ENCODE measurements at places on chromosomes 4 and X.

- no peak for DNase-seq
These were observed 26.1 kb downstream of the OTOP1 start for GRCh38 chr4:4200624-4201023.

GRCh38 chrX:15033917-15034316 is 160.7 kb downstream of the MOSPD2 start:
- DNase-seq = no peak

GRCh38 chr4:56220261-56220660 is 167.0 kb downstream of the AASDH start:
- no peak for DNase-seq

GRCh38 chrX:8971116-8971515 is 62.8 kb downstream of the FAM9B start:
- DNase-seq = no peak

DNA sequence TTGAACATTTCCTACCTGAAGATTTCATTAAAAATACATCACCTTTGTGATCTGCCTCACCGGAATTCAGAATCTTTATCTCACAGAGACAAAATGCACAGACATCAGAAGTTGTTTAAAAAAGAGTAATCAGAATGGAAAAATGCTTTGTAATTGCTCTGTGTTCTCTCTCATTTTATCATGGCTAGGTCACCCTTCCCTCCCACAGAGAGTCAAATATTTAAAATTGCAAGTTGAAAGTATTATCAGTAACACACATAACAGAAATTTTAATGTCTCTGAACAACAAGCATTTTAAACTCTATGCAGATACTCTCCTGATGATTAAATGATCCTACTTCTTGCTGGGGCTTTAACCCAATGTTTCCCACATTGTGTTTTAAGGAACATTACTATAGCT is 362.0 kb downstream of the CBLL2 start:
- DNase-seq = no peak

GRCh38 chr4:11223311-11223710 is 205.4 kb downstream of the HS3ST1 start:
- no peak for DNase-seq

GRCh38 chr4:189912170-189912569 is 28.5 kb upstream of the FRG1 start:
- no peak for DNase-seq

- DNase-seq = no peak
These were observed 60.8 kb downstream of the USP9X start for GRCh38 chrX:41145920-41146608.

DNA sequence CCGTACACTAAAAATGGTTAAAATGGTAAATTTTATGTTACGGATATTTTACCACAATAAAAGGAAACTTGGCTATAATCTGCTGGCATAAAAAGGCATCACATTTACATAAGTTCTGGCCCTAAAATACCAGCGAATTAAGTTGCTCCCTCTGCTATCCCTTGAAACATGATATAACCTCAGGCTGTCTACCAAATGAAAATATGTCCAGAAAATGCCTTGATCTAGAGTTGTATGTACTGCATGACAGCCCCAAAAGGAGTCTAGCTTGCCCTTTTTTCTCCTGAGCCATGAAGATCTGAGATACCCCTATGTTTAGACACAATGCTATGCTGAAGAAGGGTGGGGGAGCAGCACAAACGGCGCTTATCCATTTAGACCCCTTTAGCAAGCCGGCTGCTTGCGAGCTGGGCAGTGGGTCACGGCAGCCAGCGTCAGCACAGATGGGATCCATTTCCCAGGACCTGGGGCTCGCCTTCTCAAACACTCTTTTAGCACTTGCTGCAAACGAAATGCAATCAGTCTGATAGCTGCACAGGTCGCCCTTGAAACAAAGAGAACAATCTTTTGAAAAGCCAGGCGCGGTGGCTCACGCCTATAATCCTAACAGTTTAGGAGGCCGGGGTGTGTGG is 77.0 kb downstream of the AFAP1 start:
- no peak for DNase-seq

DNA sequence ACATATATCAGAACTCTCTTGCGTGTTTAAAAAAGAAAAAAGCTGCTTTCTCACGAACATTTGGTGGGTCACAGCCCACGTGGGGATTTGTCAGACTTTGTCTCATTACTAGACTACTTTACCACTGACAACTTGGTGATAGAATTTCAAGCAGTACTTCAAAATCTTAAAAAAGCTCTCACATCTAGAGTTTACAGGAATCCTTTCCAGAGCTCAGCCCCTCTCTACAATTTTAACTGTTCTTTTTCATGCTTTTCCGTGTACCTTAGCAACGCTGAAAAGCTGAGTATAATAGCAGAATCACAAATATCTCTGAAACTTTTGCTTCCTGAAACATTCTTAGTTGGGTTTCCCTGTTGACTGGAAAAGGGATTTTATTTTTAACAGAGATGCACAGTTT is 50.2 kb downstream of the SMAD1 start:
- DNase-seq = no peak

- DNase-seq = no peak
These were observed 14.0 kb downstream of the STOX2 start for GRCh38 chr4:183919141-183919540.

- DNase-seq = no peak
These were observed 151.1 kb downstream of the SLC7A11 start for GRCh38 chr4:138090918-138091676.

GRCh38 chr4:180665481-180665880 is 1577.7 kb upstream of the TENM3 start:
- DNase-seq = no peak

DNA sequence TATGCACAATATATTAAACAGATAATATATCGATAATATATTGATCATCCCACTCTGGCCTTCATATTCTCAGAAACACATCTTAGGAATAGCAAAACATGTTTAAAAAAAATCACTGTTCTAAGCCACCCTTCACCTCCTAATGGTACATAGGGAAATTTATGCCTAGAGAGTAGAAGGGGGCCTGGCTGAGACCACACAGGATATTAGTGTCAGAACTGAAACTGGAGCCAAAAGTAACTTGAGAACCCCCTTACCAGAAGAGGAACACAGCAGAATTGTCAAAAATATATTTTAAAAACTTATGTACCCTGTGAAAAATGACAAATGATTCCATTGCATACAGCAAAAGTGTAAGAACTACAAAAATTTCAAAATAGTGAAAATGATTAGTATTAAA is 173.1 kb downstream of the VSIG4 start:
- no peak for DNase-seq

DNA sequence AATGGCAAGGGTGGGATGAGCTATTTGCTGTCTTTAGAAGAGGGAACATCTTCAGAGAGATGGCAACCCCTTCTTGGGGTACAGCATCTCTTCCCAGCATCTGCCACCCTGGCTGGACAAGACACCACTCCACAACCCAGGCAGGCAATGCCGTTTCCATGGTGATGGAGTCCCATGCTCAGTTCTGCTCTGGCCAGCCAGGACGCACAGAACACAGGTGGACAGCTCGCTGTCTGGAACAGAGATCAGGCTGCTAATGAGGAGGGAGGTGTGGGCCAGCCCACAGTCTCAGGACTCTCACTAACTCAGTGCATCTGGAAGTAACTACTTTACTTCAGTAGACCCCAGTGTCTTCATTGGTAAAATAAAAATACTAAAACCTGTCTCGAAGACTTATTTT is 321.0 kb upstream of the CPEB2 start:
- DNase-seq = no peak

DNA sequence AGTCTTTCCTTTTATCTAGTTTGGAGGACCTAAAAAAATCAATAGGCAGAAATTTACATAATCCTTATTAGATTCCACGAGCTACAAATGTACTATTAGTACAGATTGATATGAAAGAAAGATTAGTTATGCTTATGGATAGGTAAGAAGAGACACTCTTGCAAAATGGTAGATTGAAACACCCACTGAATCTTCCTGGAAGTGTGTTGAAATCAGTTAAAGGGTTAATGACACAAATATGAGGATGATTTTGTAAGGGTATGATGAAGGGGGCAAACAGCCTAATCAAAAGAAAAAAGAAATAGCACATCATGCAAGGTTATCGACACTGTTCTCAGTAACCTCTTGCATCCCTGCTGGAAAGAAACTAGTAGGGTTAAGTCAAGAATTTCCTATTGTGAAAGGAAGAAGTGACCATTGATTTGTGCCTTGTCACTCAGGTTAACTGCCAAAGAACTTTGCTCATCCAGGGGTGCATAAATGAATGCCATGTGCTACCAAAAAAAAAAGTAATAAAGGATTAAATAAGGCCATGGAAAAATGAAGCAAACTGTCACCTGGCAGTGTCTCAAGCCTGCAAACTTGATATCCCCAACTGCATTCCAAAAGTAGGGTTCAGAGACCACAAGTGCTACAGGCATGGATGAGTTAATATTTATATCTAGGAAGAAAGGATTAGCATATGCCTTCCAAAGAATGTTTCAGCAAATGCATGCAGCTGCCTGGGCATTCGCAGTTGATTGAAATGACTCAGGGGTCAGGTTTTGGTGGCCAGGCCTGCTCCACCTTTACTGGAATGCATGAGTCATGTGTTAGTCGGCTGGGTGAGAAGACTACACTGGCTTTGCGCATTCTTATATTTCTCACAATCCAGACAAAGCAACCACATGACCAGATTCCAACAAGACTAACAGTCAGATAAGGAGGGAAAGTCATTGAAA is 78.3 kb upstream of the ATXN3L start:
- DNase-seq = no peak

DNA sequence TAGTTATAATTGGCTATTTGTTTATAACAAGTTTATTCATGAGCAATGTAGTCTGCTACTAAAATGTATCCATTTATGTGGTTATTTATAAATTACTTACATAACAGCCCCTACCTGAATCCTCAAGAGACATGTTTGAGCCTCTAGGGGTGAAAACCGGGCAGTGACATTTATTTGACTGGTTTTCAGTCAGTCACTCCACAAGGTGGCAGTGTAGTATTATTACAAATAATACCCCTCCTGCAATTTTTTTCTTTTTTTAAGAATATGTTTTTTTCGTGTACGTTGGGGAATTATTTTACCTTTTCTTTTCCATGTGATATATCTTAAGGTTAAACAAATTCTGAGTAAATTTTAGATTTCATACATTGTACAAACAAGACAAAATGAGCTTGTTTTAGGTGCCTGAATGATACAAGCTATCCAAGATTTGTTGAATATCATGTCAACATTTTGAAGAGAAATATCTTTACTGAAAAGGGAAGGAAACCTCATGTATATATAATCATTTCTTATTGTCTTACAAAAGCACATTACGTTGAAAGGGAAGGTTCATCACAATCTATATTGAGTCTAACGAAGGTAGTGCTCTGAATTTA is 598.7 kb upstream of the TECRL start:
- DNase-seq = no peak

DNA sequence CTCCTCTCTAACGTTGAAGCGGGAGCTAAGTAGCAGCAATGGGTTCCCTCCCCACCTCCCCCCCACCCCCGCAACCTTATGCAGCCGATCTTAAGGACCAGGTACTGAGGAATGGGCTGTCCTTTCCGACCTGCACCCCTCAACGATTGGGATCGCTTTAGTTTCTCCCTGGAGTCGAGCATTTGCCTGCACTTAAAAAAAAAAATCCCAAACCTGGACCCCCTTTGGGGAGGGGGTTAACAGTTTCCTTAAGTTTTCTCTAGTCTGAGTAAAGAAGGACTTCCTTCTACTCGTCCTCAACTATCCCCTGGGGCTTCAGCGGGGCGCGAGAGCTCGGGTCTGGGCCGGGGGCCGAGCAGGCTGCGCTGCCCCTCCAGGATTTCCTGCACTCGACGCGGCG is 25.7 kb upstream of the BCORL1 start:
- no peak for DNase-seq

DNA sequence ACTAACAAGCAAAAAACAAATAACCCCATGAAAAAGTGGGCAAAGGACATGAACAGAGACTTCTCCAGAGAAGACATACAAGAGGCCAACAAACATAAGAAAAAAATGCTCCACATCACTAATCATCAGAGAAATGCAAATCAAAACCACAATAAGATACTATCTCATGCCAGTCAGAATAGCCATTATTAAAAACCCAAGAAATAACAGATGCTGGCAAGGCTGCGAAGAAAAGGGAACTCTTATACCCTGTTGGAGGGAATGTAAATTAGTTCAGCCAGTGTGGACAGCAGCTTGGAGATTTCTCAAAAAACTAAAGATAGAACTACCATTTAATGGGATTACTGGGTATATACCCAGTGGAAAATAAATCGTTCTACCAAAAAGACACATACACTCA is 79.6 kb downstream of the MAPK10 start:
- no peak for DNase-seq

DNA sequence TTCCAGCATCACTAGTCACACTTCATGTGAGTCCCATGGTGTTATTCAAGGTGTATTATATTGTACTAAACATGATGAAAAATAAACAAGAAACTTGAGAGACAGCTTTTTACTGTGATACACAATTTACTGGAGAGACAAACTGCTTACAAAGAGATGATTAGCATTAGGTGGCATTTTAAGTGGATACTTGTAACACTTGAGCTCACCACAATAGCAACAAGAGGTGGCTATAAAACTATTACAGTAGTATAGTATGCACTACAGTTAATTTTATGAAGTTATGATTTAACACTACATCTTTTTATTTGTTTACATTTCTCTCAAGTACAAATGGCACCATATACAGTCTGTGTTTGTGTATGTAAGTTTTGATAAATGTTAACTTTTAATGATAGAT is 246.6 kb downstream of the PARM1 start:
- no peak for DNase-seq

- no peak for DNase-seq
These were observed 214.5 kb downstream of the KCNIP4 start for GRCh38 chr4:21733894-21734630.

DNA sequence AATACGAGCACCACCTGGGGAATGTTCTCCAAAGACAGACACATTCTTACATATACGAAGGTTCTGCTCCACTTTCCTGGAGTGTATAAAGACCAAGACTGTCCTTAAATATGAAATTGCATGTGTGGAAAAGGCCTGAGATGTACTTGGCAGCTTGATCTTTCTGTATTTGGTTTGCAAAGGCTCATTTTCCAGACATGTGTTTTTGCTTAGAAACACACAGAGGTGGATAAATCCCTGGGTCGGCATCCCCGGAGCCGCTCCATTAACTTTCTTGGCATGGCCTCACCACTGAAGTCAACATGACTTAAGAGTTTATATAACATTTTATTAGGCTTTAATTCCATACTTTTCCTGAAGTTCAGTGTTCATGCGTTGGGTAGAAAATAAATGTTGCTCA is 239.4 kb downstream of the LDB2 start:
- DNase-seq = no peak

GRCh38 chr4:82791179-82791578 is 7.4 kb downstream of the SCD5 start:
- DNase-seq = no peak

DNA sequence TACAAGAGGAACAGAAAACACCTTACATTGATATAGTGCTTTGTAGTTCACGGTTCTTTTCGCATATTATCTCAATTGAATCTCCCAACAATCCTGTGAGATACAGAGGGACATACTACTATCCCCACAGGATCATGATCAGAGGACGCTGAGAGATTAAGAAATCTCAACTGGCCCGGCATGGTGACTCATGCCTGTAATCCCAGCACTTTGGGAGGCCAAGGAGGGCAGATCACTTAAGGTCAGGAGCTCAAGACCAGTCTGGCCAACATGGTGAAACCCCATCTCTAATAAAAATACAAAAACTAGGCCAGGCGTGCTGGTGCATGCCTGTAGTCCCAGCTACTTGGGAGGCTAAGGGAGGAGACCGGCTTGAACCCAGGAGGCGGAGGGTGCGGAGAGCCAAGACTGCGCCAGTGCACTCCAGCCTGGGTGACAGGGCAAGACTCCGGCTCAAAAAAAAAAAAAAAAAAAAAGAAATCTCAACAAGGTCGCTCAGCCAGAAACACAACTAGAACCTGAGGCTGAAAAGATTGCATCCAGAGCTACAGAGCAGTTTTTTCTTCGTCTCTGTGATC is 7.4 kb downstream of the APOO start:
- no peak for DNase-seq
